ENCODE measurements at places on chromosomes 6 and 20.

GRCh38 chr6:17042422-17043147 is 59.3 kb upstream of the STMND1 start:
- no peak for DNase-seq

GRCh38 chr20:24470746-24471582 is 1.5 kb downstream of the SYNDIG1 start:
- no peak for DNase-seq

DNA sequence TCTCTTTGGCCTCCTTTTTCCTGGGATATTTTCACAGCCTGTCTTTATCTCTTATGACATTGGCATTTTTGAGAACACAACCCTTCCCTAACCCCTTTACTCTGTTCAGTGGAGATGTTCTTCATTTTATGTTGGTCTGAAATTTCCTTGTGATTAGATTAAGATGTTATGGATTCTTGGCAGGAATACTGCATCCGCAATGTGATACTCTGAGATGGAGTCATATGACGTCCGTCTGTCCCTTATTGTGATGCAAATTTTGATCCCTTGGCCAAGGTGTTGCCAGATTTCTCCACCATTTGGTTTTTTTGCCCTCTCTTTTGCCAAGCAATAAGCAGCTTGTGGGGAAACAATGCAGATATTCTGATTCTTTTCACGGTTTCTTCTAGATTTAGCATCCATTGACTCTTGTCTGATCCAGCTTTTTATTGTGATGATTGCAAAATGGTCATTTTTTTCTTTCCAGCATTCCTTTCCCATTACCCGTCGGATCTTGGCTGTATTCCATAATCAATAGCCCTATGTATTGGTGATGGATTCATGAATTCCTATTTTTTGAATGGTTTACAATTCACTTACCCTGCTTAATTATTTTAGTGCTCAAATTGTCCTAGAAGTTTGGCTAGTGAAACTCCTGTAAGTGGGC is 85.1 kb downstream of the NCOA3 start:
- no peak for DNase-seq

- no peak for DNase-seq
Measured at GRCh38 chr6:44133003-44133931, 5.9 kb downstream of the TMEM63B start.

GRCh38 chr6:15505463-15505918 is 157.3 kb downstream of the DTNBP1 start:
- no peak for DNase-seq

GRCh38 chr20:40741507-40742106 is 52.6 kb upstream of the MAFB start:
- DNase-seq = no peak

GRCh38 chr6:8574749-8575468 is 139.6 kb upstream of the SLC35B3 start:
- no peak for DNase-seq

DNA sequence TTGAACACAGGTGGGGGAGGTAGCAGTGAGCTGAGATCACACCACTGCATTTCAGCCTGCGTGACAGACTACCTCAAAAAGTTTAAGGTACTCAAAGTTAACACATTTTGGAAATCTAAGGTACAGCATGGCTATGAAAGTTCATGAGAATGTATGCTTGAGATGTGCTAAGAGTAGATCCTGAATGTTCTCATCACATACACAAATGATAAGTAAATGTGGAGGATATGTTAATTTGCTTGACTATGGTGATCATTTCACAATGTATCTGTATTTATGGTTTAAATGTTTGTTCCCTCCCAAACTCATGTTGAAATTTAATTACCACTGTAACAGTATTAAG is 20.1 kb upstream of the SERPINB1 start:
- DNase-seq = no peak

- DNase-seq = no peak
Measured at GRCh38 chr6:160933256-160933655, 58.3 kb upstream of the MAP3K4 start.

GRCh38 chr20:5173751-5174150 is 46.9 kb downstream of the CDS2 start:
- DNase-seq = no peak

- DNase-seq = no peak
Measured at GRCh38 chr6:90894285-90895130, 307.6 kb upstream of the MAP3K7 start.

- no peak for DNase-seq
Measured at GRCh38 chr6:29516108-29516507, 28.4 kb upstream of the MAS1L start.

- DNase-seq = no peak
Measured at GRCh38 chr20:836190-836589, 2.7 kb downstream of the FAM110A start.

DNA sequence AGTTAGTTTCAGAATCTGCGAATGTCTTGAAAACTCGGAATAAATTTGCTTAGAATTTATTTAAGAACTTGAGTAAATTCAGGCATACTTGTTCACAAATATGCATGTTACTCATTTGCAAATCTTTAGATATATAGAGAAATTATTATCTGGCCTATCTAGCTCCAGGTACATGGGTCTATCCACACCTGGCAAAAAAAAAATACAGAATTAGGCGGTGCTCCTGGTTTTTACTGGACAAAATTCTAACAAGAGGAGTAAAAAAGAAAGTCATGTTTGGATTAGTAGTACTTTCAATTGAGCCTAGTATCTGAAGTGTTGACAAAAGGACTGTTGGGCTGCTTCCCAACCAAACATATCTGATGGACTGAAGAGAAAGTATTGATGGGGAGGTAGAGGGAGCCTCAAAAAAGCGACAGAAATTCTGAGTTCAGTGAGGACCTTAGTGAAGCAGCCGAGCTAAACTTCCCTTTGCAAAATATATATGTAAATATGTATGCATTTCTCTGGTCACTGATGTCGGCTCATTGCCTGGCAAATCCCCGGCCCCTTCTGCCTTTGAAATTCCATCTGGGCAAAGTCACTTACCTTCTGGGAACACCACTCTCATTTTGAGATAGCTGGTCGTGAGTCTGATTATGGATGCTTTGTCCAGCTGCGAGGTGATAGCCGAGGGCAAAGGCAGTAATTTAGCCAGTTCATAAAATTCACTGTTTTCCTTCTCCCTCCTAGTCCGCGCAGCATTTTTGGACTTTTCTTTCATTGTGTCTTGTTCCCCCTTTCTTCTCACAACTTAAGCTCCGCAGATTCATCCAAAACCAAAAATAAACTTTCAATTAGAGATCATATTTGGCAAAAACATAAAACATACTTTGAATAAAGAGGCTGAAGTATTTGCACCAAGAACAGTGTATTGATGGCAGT is 1.8 kb downstream of the SIM1 start:
- no peak for DNase-seq

GRCh38 chr6:100891079-100891478 is 9.9 kb upstream of the ASCC3 start:
- DNase-seq = no peak

DNA sequence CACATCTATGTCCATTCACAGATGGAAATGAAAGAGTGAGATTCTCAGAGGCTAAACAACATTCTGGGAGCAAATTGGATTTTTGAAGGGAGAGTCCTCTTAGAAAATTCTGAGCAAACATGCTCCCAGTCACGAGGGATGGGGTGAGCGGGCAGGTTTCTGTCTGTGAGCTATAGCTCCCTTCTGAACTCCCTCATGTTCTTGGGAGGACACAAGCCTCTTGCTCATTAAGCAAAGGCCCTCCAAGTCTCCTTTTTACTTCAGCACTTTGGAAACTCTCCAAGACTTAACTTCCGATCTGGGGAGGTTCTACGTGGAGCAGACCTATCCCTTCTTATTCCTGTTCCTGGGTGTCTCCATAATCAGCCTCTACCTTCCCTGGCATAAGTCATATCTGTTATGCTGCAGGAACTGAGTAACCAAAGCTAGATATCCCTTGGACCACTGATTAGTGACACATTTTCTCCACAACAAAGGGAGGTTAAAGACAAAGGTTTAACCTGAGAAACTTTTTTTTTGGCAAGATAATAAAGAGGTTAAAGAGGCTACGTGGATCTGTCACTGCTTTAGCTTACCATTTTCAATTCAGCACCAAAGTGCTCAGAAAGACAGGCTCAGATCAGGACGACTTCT is 33.0 kb upstream of the SMIM29 start:
- DNase-seq = no peak

GRCh38 chr6:159214281-159214680 is 45.1 kb downstream of the FNDC1 start:
- no peak for DNase-seq

DNA sequence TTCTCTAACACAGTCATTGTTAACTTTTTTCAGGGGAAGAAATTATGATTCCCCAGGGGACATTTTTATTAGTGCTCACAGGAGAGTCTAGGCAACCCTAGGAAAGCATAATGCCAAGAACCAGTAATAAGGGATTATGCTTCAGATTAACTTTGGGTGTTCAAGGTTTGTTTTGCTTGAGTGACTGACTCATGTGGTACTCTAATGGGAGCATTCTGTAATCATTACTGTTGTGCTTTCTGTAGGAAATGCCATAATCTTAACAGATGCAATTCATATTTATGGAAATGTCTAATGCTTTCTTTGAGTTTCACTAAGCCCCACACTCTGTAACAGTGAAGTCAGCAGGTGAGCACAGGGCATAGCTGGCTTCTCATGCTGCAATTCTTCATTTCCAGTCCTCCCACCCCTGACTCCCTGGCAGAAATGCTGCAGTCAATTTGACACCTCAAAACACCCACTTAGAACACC is 263.4 kb upstream of the MAN1A1 start:
- DNase-seq = no peak

GRCh38 chr6:142810952-142811514 is 133.9 kb downstream of the HIVEP2 start:
- DNase-seq = no peak

DNA sequence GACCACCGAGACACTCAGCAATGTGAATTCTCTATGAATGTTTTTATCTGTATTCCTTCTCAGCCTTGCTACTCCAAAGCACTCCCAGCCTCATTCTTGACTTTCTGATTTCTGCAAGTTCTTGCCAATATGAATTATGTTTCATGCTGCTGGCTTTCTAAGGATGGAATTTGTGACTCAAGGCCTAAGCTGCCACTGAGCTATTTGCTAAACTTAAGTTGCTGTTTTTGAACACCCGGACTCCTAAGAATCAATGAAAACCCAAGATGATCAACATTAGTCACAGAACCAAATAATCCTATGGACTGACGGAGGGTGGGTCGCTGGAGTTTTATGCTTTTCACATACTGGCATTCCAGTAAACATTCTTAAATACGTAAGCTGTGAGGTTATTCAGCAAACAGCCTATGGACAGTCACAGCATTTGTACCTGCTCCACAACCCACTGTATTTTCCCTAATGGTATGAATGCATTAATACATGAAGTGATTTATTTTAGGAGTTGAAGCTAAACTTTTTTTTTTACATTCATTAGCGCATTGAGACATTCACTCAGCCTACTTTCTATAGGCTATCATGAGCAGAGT is 8.2 kb upstream of the PXDC1 start:
- DNase-seq = no peak

- DNase-seq = peak; percentile 52
Measured at GRCh38 chr6:21109391-21110178, 484.0 kb upstream of the SOX4 start.

DNA sequence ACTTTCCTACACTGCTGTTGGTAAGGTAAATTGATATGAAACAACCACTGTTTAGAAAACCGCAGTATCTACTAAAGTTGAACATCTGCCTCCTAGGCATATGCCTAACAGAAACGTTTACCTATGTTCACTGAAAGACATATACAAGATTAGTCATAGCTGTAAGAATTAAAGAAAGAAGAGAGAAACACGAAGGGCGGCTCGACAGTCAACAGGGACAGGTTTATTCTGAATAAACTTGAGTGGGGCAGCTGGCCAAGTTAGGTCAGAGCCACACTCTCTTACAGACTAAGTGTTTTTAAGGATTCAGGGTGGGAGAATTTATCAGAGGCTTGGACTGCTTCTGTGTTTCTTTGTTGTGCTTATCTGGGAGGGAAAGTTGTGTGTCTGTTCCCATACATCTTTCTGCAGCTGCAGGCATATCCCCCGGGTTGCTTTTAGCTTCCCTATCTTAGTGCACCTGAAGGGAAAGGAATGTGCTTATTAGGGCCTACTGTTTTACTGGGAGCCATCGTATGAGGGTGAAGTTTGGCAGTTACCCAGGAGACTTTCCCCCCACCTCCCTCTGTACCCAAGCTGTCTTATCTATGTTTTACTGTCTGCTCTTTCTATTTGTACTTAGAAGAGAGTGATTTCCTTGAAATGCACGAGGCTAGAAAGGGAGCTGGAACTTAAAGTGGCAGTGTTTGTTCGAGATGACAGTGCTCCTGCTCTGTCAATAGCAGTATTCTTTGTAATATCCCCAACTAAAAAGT is 20.4 kb downstream of the PROCR start:
- DNase-seq = no peak

DNA sequence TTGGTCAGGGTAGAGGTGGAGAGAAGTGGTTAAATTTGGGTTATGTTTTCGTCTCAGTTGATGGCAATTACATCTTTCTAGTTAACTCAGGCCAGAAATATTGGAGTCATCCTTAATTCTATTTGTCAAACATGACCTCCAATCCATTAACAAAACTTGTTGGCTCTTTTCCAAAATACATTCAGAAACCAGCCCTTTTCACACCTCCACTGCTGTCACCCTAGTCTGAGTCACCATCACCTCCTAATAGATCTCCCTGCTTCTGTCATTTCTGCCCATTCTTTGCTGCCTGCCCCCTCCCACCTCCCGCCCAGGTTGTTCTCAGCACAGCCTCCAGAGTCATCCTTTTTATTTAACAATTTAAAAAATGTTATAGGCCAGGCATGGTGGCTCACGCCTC is 3.0 kb upstream of the ABCF1 start:
- no peak for DNase-seq

- DNase-seq = no peak
Measured at GRCh38 chr6:3584606-3585005, 127.8 kb upstream of the SLC22A23 start.

DNA sequence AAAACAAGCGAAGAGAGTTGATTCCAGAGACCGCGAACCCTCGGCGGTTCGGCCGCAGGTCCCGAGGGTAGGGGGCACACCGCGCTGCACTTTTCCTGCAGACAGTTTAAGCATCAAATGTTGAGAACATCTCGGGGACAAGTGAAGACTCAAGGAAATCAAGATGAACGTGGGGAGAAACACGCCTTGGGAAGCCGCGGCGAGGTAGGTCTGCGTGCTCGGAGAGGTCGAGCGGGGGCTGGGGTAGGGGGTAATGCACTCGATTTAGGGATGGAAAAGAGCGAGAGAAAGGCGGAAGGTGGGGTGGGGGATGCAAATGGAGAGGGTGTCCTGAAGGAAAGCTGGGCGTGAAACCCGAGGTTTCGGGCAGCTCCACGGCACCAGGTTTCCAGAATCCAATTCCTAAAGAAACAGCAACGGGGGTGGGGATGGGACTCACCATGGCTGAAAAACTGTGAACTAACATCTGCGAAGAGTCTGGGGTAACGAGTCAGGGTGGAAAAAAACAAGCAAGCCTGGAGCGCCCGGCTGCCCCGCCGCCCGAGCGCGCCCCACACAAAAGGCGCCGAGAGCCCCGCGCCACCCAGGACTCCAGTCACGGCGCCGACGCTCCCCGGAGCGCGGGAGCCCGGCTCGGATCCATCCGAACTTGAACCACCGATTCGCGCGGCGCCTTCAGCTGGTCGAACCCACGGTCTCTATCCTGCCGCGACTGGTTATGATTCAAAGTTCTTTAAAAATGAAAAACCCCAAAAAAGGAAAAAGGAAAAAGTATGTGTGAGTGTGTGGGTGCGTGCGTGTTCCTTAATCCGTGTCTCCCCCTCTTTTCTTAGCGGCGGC is 3.5 kb downstream of the TFAP2A start:
- no peak for DNase-seq

Measured in renal pelvis (tissue), 12 donors.